ENCODE measurements at places on chromosomes 3 and 15.
A peak's percentile ranks its signal among the peaks of the same experiment; 100 is the strongest.

- DNase-seq, result no peak
These were observed 122.6 kb downstream of the AQP9 start for GRCh38 chr15:58260725-58261267.

- DNase-seq, result peak; percentile 81
These were observed 20.6 kb upstream of the EPHB3 start for GRCh38 chr3:184540777-184541681.

- no peak for DNase-seq
These were observed 4.1 kb upstream of the ACTC1 start for GRCh38 chr15:34799149-34800101.

DNA sequence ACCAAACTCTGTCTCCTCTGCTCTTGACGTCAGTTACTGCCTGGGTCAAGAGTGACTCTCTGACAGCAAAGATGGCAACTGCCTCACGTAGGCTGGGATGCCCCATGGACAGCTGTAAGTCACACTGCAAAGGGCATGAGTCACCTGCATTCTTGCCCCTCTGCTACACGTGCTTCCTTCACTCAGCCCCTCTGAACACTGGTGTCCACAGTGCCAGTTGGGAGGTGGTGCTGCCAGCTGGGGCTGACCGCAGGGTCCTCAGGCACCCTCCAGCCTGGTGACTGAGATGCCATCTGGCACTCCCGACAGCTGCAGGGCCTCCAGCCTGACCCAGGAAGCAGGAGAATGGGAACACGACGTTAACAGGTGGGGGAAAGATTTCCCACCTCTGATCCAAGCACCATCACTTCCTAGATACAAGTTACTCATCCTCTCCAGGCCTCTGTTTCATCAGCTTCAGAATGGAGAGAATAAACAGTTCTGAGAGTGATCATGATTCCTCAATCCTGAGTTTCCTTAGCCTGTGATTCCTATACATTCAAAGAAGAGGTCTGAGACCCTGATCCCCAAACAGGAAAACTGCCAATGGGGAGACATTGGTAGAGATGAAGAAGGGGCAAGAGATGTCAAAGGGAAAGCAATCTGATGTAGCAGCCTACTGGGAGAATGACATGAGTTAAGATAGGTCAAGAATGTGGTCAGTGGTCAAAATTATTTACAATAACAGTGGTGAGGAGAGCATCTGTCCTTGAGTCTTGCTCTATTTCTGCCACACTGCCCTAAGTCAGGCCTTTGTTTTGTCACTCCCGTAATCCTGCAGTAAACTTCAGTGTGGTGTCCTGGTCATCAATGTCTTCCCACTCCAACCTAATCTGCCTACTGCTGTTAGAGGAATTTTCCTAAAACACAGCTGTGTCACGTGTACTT lies 86.1 kb upstream of the BCL6 start:
- no peak for DNase-seq

- DNase-seq, result no peak
These were observed 462.3 kb upstream of the PPP2R3A start for GRCh38 chr3:135503065-135503759.

DNA sequence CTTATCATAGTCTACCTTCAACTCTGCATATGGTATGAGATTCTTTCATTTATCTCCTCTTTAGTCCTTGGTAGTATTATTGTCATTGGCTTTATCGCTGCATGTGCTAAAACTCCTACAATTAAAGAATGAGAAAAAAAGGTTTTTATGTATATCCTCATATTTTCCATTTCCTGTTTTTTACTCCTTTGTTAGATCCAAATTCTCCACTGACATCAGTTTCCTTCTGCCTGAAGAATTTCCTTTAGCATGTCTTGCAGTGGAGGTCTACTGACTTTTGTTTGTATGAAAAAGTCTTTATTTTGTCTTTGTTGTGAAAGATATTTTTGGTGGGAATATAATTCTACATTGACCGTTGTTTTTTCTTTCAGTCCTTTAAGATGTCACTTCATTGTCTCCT lies 81.0 kb upstream of the TNIK start:
- no peak for DNase-seq

GRCh38 chr15:56871185-56871584 lies 47.3 kb upstream of the TCF12 start:
- DNase-seq, result no peak

DNA sequence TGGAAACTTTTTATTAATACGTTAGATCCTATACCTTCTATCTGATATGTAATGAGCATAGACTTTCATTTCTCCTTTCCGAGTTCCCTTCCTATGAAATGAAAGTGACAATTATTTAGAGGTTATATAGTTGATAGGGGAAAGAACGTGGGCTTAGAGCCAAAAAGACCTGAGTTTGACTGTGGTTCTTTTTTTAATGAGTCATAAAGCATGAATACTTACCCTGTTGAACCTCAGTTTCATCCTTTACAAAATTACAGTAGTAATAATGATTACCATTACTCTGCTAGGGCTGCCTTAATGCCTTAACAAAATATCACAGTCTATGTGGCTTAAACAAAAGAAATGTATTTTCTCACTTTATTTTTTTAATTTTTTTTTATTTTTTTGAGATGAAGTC lies 75.9 kb downstream of the AGBL1 start:
- no peak for DNase-seq

DNA sequence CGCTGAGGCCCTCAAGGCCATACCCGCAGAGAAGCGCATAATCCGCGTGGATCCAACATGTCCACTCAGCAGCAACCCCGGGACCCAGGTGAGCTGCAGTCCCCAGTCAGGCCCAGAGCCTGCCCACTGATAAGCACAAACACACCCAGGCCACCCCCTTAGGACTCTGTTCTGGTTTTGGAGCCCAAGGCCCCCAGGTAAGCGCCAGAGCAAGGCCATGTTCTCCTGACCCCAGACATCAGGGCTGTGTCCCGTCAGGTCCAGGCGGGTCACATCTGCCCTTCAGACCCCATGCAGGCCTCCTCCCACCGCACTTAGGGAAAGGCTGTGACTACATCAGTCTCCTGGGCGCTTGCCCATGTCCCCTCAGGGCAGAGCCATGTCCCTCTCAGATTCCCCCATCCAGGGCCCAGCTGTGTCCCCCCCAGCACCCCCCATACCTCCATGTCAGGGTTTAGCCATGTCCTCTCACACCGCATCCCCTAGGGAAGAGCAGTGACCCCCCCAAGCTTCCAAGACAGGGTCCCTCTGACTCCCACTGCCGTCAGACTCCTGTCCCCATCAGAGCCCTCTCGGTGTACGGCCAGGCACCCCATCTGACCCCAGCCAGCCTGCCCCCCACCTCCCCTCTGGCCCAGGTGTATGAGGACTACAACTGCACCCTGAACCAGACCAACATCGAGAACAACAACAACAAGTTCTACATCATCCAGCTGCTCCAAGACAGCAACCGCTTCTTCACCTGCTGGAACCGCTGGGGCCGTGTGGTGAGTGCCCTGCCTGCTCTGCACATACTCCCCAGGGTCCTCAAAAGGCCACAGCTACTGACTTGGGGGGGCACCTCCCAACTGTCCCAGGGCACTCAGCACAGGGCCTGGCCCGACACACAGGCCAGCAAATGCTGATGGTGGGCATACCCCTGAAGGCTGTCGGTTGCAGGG lies 1.6 kb downstream of the PARP3 start:
- DNase-seq, result no peak

GRCh38 chr15:69031013-69032001 lies 16.8 kb downstream of the NOX5 start:
- DNase-seq, result peak; percentile 24

- DNase-seq, result no peak
These were observed 270.0 kb downstream of the NAALADL2 start for GRCh38 chr3:175129126-175129525.

- no peak for DNase-seq
These were observed 42.6 kb downstream of the HCN4 start for GRCh38 chr15:73326157-73326556.

DNA sequence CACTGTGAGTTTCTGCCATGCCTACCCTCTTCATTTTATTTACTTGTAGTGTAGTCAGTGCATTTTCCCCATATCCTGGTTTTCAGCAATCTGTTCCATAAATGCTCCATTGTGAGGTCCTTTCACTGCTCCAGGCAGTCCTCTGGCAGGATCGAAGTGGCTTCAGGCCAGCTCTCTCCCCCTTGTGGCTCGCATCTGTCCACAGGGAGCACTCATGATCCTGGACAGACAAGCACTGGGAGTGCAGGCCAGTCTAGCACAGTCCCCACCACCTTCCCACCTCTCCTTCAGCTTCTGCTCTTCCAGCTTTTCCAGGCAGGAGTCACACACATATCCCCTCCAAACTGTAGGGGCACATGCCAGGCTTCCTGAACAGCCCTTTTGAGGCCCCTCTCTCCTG lies 173.6 kb downstream of the PPM1L start:
- no peak for DNase-seq

GRCh38 chr15:76904461-76905012 lies 603 bp downstream of the SCAPER start:
- peak; percentile 56 for DNase-seq

GRCh38 chr3:71451060-71451459 lies 132.5 kb downstream of the FOXP1 start:
- peak; percentile 30 for DNase-seq

GRCh38 chr15:81286621-81287121 lies 37.3 kb downstream of the STARD5 start:
- DNase-seq, result no peak

GRCh38 chr3:15795651-15796308 lies 2.0 kb downstream of the ANKRD28 start:
- no peak for DNase-seq

DNA sequence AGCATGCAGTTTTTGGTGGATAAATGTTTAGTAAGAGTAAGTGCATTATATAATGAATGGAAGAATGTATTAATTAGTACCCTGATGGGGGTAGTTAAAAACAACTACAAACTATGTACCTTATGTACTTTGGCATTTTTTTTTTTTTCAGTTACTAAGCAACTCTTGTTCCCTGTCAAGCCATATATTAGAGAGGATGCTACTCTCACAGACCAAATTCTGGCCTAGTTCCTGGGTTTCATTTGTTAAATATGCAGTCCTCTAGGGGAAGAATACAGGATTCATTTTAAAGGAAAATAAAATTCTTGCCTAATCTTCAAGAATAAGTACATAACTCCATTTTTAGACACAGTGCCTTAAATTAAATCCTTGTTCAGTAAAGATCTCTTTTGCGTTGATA lies 16.9 kb downstream of the FAM98B start:
- DNase-seq, result no peak

DNA sequence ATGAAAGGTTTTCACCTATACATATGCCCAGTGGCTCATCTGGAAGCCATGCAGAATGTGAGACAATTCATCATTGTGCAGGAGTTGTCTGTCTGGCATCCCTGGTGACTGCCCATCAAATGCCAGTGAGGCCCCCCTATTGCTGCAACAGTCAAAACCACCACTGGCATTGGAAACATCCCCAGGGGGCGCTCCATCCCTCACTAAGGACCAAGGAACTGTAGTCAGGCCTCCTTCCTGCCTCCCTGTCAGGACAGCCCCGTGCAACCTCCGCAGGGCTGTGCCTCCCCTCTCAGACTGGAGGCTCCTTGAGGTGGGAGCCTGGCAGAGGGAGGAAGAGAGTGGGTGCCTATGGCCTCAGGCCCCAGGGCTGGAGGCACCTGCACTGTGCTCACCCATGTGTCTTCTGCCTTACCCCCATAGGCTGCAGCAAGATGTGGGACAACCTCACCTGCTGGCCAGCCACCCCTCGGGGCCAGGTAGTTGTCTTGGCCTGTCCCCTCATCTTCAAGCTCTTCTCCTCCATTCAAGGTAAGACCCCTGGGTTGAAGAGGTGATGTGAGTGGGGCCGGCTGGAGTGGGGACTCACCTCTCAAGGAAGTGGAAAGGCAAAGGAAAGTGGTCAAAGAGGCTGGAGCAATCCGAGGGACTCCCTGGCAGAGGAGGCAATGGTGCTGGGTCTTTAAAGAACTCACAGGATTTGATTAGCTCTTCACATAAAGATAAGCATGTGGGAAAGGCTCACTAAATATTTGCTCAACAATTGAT lies 16.5 kb downstream of the VIPR1 start:
- peak; percentile 48 for DNase-seq

- no peak for DNase-seq
These were observed 290.1 kb upstream of the SATB1 start for GRCh38 chr3:18715208-18715607.

DNA sequence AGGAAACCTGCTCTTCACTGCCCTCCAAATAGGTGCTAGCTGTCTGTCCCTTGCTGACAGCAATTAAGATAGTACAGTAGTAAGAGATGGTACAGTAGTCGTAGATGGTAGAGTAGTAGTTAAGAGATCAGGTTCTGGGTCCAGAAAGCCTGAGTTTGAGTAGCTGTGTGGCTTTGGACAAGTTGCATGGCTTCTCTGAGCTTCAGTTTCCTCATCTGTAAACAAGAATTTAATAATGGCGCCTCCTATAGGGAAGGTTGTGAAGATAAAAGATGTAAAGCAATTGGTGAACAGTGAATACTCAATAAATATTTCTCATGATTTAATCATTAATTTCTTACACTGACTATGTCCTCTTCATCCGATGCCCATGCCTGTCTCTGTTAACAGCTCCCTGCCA lies 86.9 kb upstream of the BCL6 start:
- no peak for DNase-seq

- DNase-seq, result no peak
These were observed 8.1 kb upstream of the MAPK6 start for GRCh38 chr15:52010633-52011595.

- DNase-seq, result no peak
These were observed 1.7 kb downstream of the SEMA3G start for GRCh38 chr3:52443268-52443610.

- DNase-seq, result no peak
These were observed 101.9 kb upstream of the RNU6-1 start for GRCh38 chr15:67941648-67942310.

DNA sequence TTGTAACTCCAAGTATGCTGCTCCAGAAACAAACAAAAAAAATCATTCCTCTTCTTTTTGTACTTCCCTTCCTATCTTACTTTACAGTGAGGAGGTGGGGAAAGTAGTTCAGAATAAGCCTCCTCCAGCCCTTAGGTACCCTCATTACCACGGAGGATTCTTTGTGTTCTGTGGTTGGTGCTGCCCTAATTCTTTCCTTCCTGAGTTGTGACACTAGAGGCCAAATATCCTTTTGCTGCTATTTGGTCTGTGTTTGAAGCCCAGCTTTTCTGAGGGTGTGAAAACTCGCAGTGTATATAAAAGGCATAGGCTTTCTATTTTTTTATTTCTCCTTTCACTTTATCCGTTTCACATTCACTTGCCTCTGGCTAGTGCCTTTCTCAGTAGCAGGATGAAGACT lies 98.2 kb downstream of the HHLA2 start:
- DNase-seq, result no peak

DNA sequence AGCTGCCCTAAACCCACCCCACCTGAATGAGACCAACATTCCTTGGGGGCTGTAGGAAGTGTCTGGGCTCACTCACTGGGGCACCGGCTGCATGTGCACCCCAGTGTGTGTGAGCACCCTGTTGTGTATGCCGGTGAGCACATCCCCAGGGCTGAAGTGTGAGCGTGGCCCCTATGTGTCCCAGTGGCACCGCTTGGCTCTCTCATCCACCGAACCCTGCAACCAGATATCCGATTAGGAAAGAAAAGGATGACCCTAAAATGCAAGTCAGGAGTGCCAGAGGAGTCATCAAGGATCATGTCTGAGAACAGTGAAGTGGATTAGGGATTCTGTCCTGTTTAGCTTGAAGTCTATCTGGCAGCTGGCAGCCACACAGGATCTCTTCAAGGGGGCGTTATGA lies 84.0 kb upstream of the ALDH1L1 start:
- no peak for DNase-seq

Data from CD8-positive, alpha-beta T cell (primary cell).